ENCODE measurements at places on chromosomes 4 and X.
A peak's percentile ranks its signal among the peaks of the same experiment; 100 is the strongest.

- DNase-seq = no peak
These were observed 64.2 kb upstream of the BEND4 start for GRCh38 chr4:42216664-42217063.

DNA sequence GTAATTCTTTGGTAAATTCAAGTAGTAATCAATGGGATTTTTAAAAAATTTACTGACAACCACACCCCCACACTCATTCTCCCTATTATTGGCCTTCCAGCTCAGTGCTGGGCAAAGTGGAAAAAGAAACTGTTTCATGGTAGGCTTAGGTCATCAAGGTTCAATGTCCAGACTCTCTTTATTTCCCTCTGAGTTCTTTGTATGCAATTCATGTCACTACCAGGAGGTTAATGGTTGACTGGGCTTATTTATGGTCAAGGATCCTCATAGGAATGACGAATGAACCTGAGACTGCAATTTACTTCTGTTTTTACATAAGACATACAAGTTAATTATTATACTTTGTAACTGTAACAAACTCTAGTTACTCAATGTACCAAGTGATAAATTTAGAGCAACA is 403.2 kb downstream of the KLHL13 start:
- no peak for DNase-seq

DNA sequence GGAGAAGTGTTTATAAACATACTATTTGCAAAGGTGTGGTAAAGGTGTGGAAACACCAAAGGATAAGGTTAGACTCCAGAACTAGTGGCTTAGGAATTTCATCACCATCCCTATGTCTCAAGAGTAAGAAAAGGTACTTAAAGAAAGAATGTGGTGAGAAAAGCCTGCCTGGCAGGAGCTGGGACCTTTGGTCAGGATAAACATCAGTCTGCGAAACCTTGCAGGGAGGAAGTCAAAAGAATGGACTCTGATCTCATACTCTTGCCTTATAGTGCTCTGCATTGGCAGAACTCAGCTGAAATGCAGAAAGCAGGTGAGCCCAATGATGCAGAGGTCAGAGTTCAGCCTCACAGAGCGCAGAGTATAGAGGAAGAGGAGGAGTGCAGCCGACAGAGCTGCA is 97.2 kb upstream of the NR3C2 start:
- DNase-seq = no peak

- no peak for DNase-seq
These were observed 76.8 kb downstream of the CFAP299 start for GRCh38 chr4:80412322-80412721.

GRCh38 chrX:64456828-64457227 is 61.6 kb upstream of the MTMR8 start:
- DNase-seq = no peak

DNA sequence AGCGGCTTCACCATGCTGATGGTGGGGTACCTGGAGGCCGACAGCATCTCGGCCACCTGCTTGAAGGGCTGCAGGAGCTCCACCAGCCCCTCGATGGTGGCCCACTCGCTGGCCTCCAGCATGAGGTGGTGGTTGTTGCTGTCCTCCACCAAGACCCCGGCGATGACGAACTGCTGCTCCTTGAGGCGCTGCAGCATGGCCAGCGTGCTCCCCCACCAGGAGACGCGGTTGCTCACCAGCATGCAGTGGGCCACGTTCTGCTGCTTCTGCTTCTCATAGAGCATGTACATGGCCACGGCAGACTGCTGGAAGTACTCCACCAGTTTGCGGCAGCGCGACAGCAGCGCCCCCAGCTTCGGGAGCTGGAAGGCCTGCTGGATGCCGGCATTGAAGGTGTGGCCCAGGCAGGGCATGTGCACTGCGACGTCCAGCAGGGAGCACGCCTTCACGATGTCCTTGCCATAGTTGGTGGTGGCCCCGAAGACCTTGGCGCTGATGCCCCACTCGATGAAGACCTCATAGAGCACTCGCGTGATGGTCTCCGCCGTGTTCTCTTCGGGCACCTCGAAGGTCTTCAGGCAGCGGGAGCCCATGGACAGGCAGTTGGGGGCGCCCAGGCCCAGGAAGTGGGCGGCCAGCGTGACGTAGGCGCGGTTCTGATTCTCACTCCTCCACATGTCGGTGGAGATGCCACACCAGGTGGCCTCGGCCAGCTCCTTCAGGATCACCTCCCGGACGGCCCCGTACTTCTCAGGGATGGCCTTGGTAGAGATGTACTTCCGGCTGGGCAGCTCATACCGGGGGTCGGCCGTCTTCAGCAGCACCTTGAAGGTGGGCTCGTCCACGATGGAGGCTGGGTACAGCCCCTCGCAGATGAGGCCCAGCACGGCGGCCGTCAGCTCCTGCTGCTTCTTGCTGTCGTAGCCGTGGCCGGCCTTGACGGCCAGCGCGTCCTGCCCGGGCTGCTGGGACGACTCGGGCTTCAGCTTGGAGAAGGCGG is 11.0 kb downstream of the DHRSX start:
- no peak for DNase-seq

DNA sequence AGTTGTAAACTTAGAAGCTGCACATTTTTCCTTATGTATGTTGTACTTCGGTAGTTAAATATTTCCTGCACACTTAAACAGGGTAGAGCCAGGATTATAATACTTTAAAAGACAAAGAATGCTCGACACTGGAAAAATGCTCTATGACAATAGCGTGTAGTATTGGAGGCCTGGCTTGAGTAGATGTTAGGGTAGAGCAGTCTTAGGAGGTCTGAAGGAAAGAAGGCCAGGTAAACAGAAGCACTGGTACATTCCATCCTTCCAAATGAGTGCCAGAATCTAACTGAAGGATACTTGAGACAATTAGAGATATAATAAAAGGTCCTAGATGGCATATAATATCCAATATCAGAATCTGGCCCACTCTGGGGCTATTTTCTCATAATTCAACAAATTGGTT is 42.3 kb downstream of the ATXN3L start:
- DNase-seq = no peak

- DNase-seq = no peak
These were observed 400.9 kb upstream of the FGF13 start for GRCh38 chrX:139112432-139112831.

GRCh38 chr4:155889031-155889793 is 14.3 kb upstream of the TDO2 start:
- no peak for DNase-seq

GRCh38 chr4:77443941-77444340 is 161.7 kb upstream of the CXCL13 start:
- DNase-seq = no peak

DNA sequence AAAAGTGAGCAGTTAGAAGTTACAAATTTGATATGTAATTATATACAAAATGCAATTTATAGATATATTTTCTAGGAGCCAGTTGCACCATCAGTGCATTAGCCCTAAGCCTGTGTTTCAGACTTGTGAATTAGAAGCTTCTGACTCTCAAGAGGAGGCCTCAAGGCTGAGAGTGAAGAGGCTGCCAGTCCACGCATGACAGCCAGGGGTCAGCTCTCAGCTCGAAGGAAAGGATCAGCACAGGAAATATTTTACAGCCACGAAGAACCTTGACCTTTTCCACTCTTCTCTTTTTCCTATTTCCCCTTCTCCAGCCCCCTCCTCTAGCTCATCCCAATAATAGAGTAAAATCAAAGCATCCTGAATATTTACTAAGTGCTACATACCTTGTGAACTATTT is 642.4 kb downstream of the TRIML1 start:
- no peak for DNase-seq

- DNase-seq = peak; percentile 5
These were observed 22.4 kb downstream of the TMEM33 start for GRCh38 chr4:41957634-41958033.

DNA sequence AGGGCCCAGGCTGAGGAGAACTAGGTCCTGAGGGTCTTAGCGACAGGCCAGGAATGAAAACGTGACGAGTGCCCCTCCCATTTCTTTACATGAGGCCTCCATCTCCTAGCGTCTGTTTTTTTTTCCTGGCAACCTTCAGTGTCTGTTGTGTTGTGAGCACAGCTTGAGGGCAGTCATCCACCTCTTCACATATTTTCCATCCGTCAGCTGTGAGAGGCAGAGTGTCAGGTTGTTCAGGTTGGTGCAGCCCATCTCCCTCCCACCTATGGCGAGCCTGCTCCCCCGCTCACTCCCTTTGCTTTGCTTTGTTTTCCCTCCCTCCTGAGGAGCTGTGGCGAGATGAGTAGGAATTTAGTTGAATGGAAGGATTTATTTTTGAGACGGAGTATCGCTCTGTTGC is 51.7 kb upstream of the CHRNA9 start:
- DNase-seq = no peak

- no peak for DNase-seq
These were observed 12.9 kb upstream of the WDR19 start for GRCh38 chr4:39169426-39169825.

- no peak for DNase-seq
These were observed 33.9 kb downstream of the SEC24D start for GRCh38 chr4:118801895-118802575.

DNA sequence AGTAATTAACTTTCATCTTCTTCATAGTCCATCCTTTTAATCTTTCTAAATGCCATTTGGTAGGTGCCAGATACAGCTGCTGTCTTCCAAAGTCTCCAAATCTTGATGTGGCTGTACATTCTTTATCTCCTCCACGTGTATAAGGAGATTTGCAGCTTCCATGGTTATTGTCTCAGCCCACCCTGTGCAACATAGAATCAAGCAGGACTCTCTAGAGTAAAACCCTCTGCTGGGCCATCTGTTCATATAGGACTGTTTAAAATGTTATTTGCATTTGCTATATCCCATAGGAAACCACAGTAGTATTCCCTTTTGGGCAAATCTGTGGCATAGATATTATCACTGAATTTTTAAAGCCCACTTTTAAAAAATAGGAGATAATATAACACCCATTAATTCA is 527.2 kb upstream of the EPHA5 start:
- DNase-seq = no peak

- no peak for DNase-seq
These were observed 131.9 kb downstream of the RTL3 start for GRCh38 chrX:78527263-78527662.

All from NCI-H1417 (cell line).